ENCODE measurements at places on chromosomes 12 and 14.
A peak's percentile ranks its signal among the peaks of the same experiment; 100 is the strongest.

DNA sequence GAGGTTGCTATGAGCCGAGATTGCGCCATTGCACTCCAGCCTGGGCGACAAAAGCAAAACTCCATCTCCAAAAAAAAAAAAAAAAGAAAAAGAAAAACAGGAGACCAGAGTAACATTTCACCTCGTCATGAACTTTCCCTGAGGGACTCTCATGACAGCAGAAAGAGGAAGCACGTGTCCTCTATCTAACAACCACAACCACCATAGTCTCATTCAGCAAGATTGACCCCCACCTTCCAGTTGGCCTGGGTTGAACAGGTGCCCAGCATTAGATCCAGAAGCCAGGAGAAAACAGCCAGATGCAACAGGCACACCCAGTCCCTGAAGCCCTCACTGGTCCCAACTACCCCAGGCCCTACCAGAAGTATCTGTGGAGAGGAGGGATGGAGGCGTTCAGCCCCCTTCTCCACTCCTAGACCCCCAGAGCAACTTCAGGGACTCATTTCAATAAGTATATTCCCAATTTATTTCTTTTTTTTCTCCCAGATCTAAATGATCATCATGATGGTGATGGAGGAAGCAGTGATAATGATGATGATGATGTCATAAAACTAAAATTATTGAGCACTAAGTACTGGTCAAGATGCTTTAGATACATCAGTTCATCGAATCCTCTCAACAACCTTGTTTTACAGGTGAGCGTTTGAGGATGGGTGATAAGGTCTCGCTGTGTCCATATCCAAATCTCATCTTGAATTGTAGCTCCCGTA is 235.0 kb downstream of the EFCAB11 start:
- DNase-seq = no peak

- DNase-seq = no peak
Observed at GRCh38 chr12:6332459-6332858, 9.4 kb downstream of the TNFRSF1A start.

DNA sequence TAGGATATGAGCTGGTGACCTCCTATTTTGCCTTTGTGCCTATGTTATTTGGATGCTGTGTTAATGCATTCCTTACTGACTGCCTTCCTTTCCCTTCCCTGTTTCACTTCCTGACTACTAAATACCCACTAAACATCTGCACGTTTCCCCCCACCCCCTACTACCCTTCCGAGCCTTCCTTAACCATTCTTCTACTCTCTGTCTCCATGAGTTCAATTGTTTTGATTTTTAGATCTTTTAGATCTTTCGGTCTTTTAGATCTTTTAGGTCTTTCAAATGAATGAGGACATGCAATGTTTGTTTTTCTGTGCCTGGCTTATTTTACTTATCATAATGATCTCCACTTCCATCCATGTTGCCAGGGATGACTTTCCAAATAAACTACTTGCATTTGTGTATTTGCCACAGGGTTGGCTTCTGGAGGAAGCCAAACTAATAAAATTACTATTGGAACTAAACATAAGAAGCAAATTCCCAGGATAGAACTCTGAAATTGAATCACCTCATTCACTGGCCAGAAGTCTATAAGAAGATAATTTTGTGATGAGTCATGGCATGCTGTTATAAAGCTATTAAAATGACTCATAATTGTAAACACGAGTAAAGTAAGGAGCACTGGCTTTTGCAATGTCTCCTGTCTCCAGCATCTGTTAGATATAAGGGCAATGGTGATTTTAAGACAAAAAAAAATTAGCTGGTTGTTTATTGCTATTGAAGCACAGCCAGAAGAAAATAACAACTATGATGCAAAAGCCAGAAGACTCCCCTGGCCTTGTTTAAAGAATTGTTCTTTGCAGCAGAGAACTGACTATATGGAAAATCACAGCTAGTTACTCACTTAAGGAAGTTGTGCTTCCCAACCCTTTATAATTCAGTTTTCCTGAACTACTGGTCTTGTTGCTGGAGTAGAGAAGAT is 586.3 kb downstream of the LRFN5 start:
- DNase-seq = no peak

DNA sequence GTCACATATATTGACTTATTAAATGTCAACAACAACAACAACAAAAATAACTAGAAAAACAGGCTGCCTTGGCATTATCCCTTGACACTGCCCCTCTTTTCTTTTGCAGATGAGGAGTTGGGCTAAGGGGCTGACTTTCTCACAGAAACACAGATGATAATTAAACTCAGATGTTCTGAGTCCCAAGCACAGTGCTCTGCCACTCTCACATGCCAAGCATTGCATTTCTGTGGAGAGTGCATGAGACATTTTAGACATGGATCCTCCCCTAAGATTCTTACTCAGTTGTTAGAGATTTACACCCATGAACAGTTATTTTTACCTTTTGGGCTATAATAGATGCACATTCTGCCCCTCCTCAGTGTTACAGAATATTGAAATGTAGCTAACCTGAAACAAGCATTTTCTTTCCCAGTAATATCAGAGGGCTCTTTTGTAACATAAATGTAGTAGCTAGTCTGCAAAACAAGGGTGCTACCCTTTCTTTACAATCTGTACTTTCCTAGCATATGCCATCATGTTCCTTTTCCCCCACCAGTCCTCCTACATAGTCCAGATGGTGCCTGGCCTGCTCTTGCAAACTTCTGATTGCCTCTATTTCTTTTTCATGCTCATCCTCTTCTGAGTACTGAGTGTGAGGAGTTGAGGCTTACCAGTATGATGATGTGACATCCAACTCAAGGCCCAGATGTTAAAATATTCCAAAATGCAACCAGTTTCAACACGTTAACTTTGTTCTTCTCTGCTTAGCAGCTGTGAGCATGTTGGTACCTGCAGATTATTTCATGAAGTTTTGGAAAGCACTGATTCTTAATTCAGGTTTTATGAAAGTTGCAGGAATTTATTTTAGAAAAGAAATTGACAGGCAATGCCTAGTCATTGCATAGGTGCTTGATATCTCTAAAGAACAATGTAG is 125.0 kb upstream of the ATP2B1 start:
- no peak for DNase-seq

DNA sequence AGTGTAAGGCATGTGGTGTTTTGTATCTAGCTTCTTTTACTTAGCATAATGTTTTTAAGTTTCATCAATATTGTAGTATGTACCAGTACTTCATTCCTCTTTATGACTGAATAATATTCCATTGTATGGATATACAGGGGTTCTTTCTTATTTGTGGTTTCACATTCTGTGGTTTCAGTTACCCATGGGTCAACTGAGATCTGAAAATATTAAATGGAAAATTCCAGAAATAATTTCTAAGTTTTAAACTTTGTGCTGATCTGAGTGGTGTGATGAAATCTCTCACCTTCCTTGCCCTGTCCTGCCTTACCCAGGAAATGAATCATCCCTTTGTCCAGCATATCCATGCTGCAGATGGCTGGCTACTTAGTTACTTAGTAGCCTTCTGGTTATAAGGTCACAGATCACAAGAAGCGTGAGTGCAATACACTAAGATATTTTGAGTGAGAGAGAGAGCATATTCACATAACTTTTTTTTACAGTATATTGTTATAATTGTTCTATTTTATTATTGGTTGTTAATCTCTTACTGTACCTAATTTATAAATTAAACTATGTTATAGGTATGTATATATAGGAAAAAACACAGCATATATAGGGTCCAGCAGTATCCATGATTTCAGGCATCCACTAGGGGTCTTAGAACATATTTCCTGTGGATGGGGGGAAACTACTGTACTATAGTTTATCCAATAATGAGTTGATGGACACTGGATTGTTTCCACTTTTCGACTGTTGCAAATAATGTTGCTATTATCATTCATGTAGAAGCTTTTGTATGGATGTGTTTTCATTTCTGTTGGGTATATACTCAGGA is 59.6 kb upstream of the LRTM2 start:
- DNase-seq = no peak

GRCh38 chr12:112350593-112351592 is 31.3 kb downstream of the HECTD4 start:
- DNase-seq = no peak

DNA sequence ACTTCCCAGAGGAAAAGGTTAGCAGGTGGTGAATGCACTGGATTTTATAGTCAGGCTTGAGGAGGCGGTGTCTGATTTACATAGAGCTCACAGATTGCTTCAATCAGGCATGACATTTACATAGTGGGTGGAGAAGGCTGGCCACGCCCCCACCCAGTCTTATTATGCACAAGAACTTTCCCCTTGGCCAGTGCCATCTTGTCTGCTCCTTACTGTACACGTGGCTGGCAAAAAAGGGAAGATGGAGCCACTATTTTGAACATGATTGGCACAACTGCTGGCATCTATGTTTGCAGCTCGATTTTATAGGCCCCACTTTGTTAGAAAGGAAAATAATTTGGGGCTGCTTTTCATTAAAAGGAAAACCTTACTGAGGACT is 10.9 kb upstream of the LGMN start:
- DNase-seq = no peak

DNA sequence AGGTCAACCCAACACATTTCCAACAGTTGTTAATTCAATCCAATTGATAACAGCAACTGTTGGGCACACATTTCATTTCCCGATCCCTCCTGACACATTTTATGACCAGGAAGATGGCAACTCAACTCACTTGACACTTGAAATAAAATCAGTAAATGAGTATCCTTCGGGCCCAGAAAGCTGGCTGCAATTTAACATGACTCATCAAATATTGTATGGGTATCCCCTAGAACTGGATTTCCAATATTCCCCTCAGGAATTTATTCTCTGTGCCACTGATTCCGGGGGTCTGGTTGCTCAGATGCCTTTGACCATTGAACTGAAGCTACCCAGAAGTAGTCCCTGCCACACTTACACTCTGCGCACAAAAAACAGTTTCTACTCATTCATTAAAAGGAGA is 42.1 kb downstream of the INTS13 start:
- no peak for DNase-seq

DNA sequence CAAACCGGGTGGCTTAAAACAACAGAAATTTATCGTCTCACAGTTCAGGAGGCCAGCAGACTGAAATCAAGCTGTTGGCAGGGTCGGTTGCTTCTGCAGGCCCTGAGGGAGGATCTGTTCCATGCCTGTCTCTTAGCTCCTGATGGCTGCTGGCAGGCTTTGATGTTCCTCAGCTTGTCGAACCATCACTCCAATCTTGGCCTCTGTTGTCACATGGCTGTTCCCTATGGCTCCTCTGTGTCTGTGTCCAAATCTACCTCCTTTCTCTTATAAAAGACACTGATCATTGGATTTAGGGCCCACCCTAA is 14.0 kb downstream of the NFATC4 start:
- no peak for DNase-seq

DNA sequence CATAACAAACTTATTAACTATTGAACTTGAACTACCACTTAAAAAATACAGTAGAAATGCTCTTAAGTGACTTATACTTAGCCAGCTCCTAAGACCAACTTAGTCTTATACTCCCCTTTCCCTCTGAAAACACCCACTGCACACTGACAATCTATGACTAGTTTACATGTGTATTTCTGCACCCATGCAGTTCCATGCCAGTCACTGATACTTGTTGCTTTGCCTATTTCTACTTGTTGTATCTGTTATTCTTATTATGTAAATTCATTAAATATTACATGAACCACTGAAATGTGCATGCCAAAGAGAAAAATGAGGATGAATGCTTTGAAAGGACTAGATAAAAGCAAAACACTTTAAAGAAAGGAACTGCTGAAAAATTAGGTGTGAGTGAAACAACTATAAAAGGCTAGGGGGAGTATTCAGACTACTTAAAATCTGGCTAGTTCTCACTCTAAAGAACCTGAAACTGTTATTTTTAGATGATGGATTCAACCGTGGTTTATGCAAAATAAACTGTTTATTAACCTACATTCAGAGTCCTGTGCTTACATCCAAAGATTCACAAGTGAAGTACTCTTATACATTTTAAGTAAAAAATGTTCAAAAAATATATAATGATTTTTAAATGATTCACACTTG is 74.7 kb downstream of the RPS6KA5 start:
- no peak for DNase-seq

DNA sequence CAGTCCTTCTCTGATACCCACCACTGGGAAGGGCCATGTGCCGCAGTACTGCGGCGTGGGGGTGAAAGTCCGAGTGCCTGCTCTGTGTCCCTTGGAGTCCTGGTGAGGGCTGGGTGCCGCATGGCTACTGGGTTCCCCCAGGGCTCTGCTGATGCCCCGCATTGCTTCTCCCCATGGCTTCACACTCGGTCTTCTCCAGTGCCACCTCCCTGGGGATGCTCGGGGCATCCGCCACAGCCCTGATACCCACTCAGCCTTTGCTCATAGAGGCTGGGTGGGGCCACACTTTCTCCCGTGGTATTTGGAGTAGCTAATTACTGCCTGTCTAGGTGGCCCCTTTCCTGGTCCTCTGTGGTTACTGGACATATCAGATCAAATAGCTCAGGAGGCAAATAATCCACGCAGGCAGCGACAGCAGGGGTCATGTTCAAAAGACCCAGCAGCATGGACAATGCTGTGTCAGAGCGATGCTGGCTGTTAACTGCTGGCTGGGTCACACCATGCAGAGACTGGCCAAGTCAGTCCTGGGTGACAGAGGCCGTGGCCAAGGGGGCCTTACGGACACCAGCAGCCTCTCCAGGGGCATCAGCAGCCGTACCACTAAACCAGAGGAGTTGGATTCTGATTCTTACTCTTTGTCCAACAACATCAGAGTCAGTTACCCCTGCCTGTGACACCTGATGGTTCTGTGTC is 106.5 kb downstream of the ADGRD1 start:
- no peak for DNase-seq

DNA sequence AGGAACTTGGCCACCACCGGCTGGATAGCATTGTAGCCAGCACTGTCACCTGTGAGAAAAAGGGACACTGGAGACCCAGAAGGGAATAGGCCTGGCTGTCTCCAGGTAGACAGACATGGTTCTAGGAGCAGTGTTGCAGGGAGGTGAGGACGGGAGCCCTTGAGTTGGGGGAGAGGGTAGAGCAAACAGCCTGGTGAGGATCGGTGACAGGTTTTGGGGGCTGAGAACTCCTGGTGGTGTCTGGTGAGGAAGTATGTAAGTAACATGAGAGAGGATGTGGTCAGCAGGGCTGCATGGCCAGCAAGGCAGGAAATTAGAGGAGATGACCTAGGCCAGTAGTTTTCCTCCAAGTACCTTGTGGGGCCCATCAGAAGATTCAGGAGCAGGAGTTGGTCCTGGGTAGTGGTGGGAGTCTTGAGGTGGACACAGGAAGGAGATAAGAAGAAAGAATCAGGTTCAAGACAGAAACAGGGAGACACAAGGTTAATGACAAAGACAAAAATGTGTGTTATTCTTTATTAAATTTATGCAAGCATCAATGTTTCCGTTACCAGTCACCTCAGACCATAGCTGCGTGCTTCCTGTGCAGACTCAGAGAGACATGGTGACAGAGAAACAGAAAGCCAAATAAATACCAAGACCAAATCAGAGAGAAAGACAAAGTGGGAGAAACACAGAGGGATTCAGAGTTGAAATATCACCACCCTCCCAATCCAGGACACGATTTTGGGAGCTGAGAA is at the start of gene ARHGAP9:
Gene ARHGAP9 (minus strand): TSS at position 491 of the 740 bp plus-strand sequence. CDS start 460 bp downstream, at position 31.
- peak; percentile 11 for DNase-seq

Measured in effector CD8-positive, alpha-beta T cell (primary cell).